ENCODE measurements at places on chromosomes 7 and 10. TPM values are rescaled to one million over a fixed set of nuclear protein-coding genes. Genes with fewer than 3 reads are reported as not detected.

GRCh38 chr10:121312587-121312986 is 285.7 kb downstream of the FGFR2 start:
- H3K27ac ChIP-seq = no peak overlapping the region
- DNase-seq = no peak
- peaks cover 7% of the 10 kb centered on the region for H3K4me1 ChIP-seq
- H3K27me3 ChIP-seq = no peaks in the 10 kb centered on the region
- no peak overlapping the region for H3K4me3 ChIP-seq

DNA sequence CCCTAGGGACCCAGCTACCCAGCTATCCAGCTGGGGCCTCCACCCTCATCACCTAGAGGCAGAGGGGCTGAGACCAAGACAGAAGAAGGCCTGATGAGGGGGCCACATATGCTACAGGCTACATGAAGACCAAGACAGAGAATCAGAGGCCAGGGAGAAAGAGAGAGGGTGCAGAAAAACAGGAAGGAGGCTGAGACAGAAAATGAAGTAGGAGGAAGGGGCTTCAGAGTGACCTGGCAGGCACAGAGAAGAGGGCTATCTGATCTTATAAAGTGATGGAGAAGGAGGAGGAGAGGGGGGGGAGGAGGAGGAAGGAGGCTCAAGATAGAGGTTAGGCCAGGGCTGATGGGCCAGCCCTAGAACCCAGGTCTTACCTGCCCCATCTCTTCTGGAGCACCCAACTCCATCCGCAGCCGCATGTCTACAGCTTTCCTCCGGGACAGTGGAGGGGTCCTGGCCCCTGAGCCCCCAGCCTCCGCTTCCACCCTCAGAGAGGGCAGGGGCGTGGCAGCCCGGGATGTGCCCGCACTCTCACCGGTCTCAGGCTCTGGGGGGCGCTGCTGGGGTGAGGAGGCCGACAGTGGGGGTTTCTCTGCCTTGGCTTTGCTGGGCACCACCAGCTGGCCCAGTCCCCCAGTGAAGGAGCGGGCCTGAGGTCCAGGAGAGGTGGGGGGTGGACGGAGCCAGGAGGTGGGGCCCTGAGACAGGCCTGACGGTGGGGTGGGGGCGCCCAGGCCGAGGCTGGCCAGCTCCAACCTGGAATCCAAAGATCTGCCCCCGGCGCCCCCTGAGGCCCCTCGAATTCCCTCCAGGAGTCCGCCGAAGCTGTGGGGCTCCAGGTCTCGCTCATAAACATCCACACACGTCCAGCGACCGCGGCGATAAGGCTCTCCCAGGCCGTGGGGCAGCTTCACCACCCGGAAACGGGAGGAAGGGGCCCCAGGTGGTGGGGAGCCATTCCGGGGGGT is 1.8 kb downstream of the TSC22D4 start:
- peaks cover 64% of the 10 kb centered on the region for H3K4me1 ChIP-seq
- H3K4me3 ChIP-seq = peak overlapping the region; percentile 96
- no peaks in the 10 kb centered on the region for H3K27me3 ChIP-seq
- no peak for DNase-seq
- H3K36me3 ChIP-seq = peaks cover 11% of the 10 kb centered on the region

SLC26A4 gene
- 0.30 TPM for total RNA-seq

OR2AE1 gene
- 0.43 TPM for total RNA-seq

GRCh38 chr7:45582136-45582749 is 8.1 kb downstream of the ADCY1 start:
- H3K4me1 ChIP-seq = no peaks in the 10 kb centered on the region
- H3K4me3 ChIP-seq = no peak overlapping the region
- no peaks in the 10 kb centered on the region for H3K36me3 ChIP-seq

DNA sequence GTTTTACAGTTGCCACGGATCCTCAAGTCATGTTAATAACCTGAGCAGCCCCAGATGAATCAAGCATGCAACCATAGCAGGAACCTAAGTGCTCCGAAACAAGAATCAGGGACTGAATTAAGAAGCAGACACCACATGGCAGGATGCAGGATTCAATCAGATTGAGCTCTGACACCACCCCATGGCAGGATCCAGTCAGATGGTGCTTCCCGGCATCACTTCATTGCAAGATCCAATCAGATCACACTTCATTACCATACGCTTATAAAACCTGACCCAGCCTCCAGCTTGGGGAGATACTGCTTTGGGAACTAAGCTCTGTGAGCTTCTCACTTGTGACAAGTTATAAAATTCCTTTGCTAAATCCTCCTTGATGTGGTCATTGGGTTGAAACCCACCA is 55.3 kb downstream of the ABCB4 start:
- H3K36me3 ChIP-seq = no peaks in the 10 kb centered on the region
- no peak for DNase-seq
- H3K4me1 ChIP-seq = no peaks in the 10 kb centered on the region
- H3K27me3 ChIP-seq = no peaks in the 10 kb centered on the region

SPDYE9 gene
- not detected for total RNA-seq

ECHDC3 gene
- total RNA-seq = 223 TPM

DNA sequence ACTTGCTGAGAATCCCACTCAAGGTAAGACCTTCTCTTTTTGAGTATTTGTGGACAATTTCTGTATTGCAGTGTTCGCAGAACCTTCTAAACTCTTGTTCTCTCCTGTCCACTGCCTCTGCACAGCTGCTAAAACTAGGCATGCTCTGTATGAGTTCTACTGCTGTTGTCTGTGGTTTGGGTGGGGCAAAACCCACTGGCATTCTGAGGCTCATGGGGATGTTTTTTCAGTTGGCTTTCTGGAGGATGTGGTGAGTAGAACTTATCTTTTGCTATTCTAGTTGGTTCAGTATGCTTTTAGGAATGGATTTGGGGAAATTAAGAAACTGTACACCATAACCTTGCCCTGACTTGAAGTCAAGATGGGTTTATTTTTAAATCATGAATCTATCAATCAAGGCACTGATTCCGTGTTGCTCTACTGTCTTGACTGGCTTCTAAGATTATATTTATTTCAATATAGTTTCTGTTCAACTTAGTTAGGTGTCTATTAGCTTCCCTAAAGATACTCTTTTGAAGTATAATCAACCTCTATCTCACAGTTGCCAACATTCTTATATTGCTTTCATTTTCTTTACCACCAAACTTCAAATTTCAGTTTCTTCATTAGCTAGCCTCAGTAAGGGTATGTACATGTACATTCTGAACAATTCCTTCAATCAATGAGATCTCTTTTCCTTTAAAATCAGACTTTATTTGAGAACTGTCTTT is 25.0 kb upstream of the C1GALT1 start:
- H3K36me3 ChIP-seq = no peaks in the 10 kb centered on the region
- no peaks in the 10 kb centered on the region for H3K4me1 ChIP-seq
- no peak overlapping the region for H3K4me3 ChIP-seq
- no peak for DNase-seq

- no peak overlapping the region for H3K4me3 ChIP-seq
- peaks cover 25% of the 10 kb centered on the region for H3K4me1 ChIP-seq
- no peaks in the 10 kb centered on the region for H3K36me3 ChIP-seq
- peak overlapping the region; percentile 61 for H3K27ac ChIP-seq
- DNase-seq = peak; percentile 97
These were observed 281.1 kb downstream of the CCDC3 start for GRCh38 chr10:12720217-12720981.

ZNF804B gene
- 0.26 TPM for total RNA-seq

DNA sequence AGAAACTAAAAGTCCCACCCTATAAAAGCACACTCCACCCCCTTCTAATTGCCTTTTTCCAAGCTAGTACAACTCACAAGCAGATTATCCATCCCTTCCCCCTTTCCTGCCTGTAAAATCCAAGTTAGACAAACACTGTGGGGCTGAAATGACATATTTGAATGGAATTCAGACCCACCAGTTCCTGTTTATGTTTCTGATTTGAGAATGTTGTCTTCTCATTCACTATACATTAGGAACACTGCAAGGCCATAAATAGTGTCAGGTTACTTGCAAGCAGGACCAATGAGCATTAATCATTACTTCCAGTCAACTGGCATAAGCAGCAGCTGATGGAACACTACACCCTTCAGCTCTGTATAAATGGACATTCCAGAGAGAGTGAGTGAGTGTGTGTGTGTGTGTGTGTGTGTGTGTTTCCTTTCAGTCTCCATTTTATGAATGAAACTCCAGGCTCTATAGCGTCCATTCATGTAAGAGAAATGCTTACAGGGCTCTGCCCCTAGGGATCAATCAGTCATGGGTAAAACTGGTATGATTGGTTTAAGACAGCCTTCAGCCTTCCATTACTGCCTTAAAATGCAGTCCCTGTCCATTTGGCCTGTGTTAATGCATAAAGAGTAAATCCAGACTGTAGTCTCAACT is 69.3 kb downstream of the ETV1 start:
- H3K4me1 ChIP-seq = peaks cover 11% of the 10 kb centered on the region
- H3K27me3 ChIP-seq = no peaks in the 10 kb centered on the region
- DNase-seq = no peak

Data from right atrium auricular region (tissue), 2 donors.